ENCODE measurements at places on chromosomes 11 and 22.

DNA sequence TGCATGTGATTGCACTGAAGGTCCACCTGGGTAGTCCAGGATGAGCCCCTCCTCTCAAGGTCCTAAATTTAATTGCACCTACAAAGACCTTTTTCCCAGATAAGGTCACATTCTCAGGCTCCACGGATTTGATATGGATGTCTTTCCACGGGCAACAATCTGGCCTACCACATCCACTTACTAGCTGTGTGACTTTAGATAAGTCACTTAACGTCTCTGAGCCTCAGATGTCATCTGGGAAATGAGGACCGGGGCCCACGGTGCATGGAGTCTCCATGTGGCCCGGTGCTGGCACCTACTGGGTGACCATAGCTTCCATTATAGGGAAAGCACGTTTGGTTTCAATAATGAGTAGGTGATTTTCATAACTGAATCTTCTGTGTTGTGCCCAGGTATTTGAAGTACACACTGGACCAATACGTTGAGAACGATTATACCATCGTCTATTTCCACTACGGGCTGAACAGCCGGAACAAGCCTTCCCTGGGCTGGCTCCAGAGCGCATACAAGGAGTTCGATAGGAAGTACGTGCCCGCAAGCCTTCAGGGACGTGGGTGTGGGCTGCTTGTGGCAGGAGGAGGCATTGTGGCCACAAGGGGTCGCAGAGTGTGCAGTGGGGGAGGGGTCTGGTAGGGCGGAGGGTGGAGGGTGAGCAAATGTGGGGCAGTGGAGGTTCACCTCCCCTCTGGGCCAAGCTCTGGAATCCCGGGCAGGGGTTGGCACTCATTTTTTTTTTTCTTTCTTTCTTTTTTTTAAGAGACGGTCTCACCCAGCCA, 55.7 kb downstream of the ARHGAP8 start:
- DNase-seq = no peak

GRCh38 chr11:94926271-94926625, 47.1 kb downstream of the CWC15 start:
- DNase-seq = no peak

GRCh38 chr22:32042924-32043323, at the start of gene SLC5A1:
Gene SLC5A1, plus strand, starts transcription at chr22:32043261. Its CDS starts 21 bp downstream, at chr22:32043282.
- no peak for DNase-seq

DNA sequence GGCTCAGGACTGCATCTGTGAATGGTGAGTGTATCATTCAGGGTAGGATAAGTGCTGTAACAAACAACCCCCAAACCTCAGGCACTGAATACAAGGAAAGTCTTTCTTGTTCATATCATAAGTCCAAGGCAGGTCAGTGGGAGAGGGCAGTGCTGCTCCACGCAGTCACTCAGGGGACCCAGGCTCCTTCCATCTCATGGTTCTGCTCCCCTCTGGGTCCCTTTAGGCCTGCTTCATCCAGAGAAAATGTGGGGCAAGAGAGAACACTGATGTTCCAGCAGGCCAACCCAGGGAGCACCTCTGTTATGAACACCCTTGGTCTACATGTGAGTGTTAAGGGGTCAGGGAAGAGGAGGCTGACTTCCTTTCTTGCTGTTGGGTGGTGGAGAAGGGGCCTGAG, 187.8 kb downstream of the CHST1 start:
- no peak for DNase-seq

- DNase-seq = no peak
These were observed 1359.9 kb downstream of the LRRC4C start for GRCh38 chr11:40099426-40100161.

- DNase-seq = no peak
These were observed 110.1 kb upstream of the LMO1 start for GRCh38 chr11:8373519-8374432.

- no peak for DNase-seq
These were observed 5.8 kb upstream of the TAGLN start for GRCh38 chr11:117193130-117194020.

- no peak for DNase-seq
These were observed 8.6 kb downstream of the OR51T1 start for GRCh38 chr11:4890279-4890678.

DNA sequence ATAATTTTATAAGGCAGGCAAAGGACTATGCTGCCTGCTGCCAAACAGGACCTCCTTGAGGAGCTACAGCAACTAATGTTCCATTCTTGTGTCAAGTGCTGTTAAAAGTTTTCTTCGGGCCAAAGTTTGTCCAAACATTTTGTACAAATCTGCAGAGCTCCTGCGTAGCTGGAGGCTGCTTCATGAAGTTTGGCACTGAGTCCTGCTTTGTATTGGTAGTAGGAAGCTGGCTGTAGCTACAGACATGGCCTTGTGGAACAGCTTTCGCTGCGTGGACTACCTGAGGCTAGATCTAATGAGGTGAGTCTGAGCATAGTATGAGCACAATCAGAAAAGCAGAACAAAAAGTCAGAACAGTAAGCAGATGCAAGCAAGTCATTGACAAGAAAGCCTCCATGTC, 528.1 kb downstream of the DLG2 start:
- DNase-seq = no peak

DNA sequence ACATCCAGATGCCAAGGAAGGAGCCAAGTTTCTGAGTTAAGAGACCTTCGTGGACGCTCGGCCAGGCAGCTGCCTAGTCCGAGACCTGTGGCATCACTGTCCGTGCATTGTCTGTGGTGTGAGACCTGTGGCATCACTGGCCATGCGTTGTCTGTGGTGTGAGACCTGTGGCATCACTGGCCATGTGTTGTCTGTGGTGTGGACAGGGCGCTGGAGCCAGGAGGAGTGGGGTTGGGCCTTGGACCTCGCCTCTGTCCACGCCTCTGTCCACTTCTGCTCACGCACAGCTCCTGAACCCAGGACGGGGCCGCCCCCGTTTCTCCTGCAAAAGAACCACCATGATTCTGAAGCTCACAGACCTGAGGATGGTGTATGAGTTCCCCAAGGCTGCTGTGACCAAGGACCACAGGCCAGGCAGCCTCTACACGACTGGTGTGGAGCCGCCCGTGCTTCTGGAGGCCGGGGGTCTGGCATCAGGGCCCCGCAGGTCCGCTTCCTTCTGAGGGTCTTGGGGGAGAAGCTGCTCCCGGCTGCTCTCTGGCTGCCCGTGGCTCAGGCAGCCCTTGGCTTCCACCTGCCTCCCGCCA, 1218.3 kb downstream of the BRD1 start:
- DNase-seq = no peak

- no peak for DNase-seq
These were observed 38.0 kb upstream of the JAM3 start for GRCh38 chr11:134030853-134031252.

- DNase-seq = no peak
These were observed 91.0 kb downstream of the CCDC83 start for GRCh38 chr11:85946221-85946620.

DNA sequence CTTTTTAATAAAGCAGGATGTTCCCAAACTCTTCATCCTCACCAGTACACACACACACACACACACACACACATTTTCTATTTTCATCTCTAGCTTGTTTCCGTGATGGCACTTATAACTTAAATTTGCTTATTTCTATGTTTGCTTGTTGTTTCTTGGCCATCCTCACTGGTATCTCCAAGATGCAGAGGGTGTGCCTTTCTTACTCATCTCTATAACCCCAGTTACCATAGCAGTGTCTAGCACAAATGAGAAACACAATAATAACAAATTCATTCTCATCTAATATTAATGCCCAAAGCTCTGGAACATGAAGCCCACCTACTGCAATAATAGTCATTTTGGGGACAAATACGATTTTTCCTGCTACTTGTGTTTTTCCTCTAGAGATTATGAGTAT, 156.3 kb downstream of the GRM5 start:
- no peak for DNase-seq

DNA sequence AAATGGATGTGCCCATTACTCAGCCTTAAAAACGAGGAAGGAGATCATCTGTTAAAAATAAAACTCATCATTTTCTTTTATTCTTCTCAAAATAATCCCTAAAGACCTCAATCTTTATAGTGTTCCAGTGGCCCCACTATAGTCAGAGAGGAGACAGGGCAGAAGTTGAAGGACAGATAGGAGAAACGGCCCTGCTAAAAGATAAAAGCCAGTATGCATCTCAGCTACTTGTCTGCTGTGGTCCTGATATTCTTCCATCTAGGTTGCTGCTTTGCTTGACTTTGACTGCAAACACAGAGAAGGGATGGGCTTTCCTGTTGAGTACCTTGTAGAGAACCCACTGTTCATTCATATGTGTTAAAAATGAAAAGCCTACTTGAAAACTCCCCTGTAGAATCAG, 31.4 kb downstream of the NF2 start:
- no peak for DNase-seq

GRCh38 chr22:38853196-38853651, 9.4 kb upstream of the NPTXR start:
- DNase-seq = no peak

DNA sequence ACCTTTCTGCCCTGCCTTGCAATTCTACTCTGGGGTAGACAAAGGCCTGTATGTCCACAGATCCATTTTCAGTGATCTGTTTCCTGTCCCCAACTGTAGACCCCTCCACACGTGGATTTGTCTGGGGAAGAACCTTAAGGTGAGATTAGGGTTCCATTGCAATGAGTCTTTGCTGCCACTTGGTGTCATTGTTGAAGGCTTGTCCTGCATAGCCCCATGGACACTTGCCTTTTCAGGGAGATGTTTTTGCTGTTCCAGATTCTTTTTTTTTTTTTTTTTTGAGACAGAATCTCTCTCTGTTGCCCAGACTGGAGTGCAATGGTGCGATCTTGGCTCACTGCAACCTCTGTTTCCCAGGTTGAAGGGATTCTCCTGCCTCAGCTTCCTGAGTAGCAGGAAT, 21.8 kb downstream of the SERPING1 start:
- DNase-seq = no peak

All from activated B cell treated with CpG ODN at 0.5 μM for 24 hours (primary cell).